ENCODE measurements at places on chromosomes 7 and 10.
A peak's percentile ranks its signal among the peaks of the same experiment; 100 is the strongest.

GRCh38 chr7:99579956-99580777 lies 17.9 kb upstream of the TMEM225B start:
- DNase-seq: peak; percentile 26

GRCh38 chr7:3117488-3118231 lies 74.0 kb upstream of the CARD11 start:
- no peak for DNase-seq

DNA sequence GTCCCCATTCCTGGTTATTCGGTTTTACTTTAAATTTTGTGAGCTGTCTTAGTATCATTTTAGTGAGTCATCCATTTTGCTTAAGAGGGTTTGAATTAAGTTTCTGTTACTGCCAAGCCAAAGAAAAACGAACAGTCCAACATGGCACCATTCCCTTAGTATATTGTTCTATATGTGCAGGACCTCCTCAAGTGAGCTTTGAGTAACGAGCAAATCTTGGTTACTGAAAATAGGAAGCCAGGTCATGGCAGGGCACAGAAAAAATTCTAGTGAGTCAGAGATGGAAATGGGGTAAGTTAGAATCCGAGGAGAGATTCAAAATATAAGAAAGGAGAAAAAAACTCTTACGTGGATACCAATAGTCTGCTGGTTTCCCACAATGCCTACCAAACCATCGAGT lies 292.9 kb downstream of the BAMBI start:
- no peak for DNase-seq

- no peak for DNase-seq
Measured at GRCh38 chr7:139403601-139404000, 43.9 kb downstream of the LUC7L2 start.

DNA sequence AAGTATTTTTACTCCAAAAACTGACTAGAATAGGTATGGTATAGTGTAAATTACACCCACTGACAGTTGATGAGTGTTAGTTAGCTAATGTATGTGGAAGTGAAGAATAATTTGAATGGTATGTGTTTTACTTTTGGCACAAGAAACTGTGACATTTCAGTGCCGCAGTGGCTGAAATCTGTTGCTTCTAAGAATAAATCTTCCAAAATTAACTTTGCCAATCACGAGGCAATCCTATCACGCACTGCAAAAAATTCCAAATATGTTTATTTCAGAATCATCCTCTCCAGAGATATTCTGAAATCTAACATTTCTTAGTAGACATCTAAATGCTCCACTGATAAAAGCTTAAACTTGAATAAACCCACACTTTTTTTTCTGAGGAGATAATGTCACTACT lies 61.2 kb downstream of the PCLO start:
- no peak for DNase-seq

- no peak for DNase-seq
Measured at GRCh38 chr10:97858001-97858439, 8.4 kb downstream of the GOLGA7B start.

DNA sequence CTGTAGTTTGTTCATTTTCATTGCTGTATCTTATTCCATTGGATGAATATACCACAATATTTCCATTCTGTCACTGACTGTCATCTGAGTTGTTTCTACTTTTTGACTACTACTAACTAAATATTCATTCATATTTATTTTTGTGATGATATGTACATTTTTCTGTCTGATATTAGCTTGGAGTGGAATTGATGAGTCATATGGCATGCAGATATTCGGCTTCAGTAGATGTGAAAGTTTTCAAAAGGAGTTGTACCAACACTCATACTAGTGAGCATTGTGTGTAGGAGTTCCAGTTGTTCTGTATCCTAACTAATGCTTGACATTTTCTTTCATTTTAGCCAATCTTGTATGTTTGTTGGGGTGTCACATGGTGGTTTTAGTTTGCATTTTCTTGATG lies 7.7 kb downstream of the RUNDC3B start:
- DNase-seq: no peak

DNA sequence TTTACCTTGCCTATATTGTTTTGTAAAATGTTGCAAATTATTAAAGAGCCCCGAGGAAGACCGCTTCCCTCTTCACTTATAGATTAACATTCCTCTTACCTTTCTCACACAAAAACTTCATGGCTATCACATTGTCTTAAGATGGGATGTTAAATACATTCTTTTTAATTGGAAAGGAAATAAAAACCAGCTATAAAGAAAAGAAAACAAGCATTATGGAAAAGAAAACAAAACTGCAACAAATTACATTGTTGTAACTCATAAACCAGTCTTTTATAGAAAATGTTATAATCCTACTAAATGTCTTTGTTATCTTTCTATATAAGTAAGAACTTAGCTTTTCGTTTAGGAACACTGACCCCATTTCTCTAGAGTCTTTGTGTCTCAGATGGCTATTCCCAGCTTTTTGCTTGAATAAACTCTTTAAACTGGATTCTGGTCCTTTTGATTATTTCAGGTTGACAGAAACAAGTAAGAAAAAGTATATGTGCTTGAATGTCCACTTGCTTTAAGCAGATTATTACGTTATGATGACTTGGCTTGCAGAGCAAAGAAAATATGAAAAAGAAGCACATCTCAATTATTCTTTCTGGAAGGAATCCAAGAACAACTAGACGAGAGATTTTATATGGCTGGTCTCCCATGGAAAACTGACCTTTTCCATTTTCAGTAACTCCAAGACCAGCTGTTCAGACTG lies 128.2 kb downstream of the AKR1D1 start:
- DNase-seq: no peak

GRCh38 chr10:78319371-78319770 lies 285.7 kb downstream of the RPS24 start:
- DNase-seq: no peak

GRCh38 chr10:87053111-87053510 lies 33.0 kb downstream of the FAM25A start:
- DNase-seq: no peak

DNA sequence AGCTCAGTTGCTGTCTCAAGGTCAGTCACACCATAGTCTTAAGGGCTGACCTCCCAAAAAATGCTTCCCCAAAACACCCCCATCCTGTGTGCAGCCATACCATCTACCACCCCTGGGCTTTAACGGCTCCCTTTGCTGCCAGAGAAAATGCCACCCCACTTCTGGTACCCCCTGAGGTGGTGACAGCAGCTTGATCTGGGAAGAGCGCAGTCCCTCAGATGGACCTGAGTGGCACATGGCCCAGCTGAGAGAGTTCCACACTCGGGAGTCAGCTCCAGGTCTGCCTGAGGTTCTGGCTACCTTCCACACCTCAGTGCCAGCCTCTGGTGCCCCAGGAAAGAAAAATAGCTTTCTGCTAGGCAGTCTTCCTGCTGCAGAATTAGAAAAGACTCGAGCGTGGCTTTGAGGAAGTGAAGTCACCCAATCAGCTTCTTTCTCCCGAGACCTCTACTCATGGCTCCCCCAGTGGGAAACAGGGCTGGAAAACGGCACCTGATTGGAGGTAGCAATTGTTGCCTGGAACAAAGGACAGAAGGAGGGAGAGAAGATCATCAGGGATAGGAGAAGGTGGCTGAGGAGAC lies 151.7 kb downstream of the ARHGAP21 start:
- no peak for DNase-seq

- DNase-seq: no peak
Measured at GRCh38 chr10:133445268-133445732, 8.4 kb upstream of the SCART1 start.

DNA sequence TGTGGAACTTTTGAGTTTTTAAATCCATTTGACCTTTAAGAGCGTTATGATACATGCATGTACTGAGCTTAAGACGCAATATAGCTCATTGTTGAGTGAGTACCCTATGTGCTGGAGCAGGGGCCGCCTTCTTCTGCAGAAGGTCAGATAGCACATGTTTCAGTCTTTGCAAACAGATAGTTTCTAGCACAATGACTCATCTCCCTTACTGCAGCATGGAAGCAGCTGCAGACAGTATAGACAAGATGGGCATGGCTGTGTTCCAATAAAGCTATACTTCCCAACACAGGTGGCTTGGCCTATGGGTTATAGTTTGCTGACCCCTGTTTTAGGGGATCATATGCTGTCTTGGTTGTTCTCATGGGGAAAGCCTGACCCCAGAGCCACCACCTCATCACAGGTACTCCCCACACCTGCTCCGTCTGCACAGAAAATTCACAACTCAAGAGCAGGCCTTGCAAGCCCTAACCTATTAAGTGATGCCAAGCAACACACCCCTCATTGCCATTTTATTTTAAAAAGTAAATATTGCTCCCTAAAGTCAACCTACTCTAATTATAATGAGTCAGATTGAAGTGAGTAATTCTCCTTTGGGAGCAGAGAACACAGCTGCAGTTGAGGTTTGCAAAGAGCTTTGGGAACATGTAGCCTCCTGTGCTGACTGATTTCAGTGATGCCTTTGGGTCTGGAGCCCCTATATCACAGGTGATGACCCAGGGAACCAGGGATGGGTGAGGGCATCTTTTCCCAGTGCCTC lies 330.1 kb downstream of the PAXIP1 start:
- DNase-seq: no peak

GRCh38 chr7:105678811-105679495 lies 97.7 kb upstream of the EFCAB10 start:
- peak; percentile 23 for DNase-seq

GRCh38 chr7:155285423-155285822 lies 12.3 kb upstream of the INSIG1 start:
- DNase-seq: no peak

GRCh38 chr7:25675789-25676474 lies 447.6 kb upstream of the NPVF start:
- no peak for DNase-seq

- DNase-seq: no peak
Measured at GRCh38 chr10:113006656-113007342, 56.8 kb downstream of the TCF7L2 start.

DNA sequence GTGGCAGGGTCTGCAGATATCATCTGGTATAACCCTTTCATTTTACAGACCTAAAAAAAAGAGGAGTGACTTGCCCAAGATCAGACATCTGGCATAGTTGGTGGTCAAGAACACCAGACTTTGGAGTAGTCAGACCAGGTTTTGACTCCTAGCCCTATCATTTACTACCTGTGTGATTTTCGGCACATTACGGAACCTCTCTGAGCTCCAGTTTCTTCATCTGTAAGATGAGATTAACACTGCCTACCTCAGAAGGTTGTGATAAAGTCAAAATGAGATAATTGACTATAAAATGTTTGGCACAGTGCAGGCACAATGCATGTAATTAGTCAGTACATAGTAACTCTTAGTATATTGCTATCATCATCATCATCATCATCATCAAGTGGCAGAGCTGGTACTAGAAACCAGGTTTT lies 1.2 kb downstream of the STRIP2 start:
- DNase-seq: no peak

DNA sequence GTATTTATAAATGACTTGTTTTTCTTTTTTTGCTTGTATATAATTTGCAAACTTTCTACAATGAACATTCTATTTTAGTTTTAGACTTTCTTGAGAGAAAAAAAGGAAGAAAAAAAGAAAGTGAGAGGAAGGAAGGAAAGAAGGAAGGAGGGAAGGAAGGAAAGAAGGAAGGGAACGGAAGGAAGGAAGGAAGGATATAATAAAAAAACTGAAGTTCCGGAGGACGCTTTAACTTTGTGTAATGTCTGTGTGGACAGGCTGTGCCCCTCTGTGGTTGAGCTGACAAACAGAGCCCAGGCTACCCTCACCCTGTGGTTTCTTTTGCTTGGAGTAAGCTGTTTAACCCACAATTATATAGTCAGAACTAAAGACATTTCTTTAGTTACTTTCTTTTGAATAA lies 108.7 kb downstream of the SEMA3D start:
- DNase-seq: no peak

DNA sequence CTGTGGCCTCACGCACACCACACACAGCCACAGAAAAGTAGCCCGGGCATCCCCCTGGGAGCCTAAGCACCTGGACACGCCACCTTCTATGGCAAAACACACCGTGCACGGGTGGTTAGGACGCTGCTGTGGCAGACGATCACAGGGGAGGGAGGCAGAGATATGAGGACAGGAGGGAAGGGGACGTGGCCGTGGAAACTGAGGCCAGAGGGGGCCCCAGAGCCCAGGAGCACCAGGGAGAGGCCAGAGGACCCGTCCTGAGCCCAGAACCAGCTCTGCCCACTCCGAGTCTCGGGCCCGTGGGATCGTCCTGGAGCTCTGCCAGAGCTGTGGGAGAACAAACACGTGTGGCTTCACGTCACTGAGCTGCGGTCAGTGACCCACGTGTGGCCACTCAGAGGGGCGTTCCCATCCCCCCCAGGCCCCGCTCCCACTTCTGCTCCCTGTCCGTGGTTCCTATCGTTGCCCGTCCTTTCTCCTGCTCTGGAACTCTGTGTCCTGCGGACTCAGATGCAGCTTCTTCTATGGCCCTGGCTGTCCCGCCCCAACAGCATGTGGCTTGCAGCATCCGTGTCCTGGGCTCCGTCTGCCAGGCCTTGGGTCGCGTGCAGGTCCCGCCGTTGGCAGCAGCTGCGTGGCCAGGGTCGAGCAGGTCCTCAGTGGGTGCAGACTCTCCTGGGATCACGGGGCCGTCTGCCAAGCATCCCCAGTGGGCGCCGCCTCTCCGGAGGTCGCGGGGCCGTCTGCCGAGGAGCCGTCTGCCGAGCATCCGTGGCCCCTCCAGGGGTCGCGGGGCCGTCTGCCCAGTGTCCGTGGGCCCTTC lies 31.0 kb downstream of the GET4 start:
- DNase-seq: no peak
